ENCODE measurements at places on chromosomes 1 and 21. TPM values are rescaled to one million over a fixed set of nuclear protein-coding genes. Genes with fewer than 3 reads are reported as not detected.

DNA sequence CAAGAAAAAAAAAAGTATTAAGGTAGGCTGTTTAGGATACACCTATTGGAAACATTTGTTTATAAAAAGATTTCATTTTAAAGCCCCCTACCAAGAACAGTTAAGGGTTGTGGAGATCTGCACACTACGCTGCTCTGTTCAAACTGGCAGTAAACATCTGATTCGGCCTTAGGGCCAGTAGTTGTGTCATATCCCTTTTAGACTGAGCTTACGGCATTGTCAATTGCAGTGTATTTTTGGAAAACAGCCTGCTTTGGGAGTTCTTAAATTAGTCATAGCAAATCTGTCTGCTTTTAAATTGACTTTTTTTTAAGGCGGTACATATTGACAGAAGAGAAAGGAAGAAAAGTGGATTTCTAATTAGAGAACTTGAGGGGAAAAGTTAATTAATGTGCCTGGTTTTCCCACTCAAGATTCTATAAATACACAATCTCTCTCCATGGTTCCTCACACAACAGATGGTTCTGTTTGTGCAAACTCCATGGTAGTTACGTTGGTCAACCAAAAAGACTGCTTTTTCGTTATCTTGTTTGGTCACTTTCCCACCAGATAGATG, 1.7 kb upstream of the ELK4 start:
- no peaks in the 10 kb centered on the region for H3K27me3 ChIP-seq
- H3K36me3 ChIP-seq = no peaks in the 10 kb centered on the region
- H3K4me3 ChIP-seq = no peak overlapping the region
- H3K4me1 ChIP-seq = peaks cover 48% of the 10 kb centered on the region
- H3K27ac ChIP-seq = peak overlapping the region; percentile 41

- DNase-seq = no peak
- H3K27me3 ChIP-seq = no peaks in the 10 kb centered on the region
- no peak overlapping the region for H3K4me3 ChIP-seq
- no peak overlapping the region for H3K27ac ChIP-seq
- H3K36me3 ChIP-seq = no peaks in the 10 kb centered on the region
- no peaks in the 10 kb centered on the region for H3K4me1 ChIP-seq
Measured at GRCh38 chr1:101183388-101183699, 53.5 kb upstream of the S1PR1 start.

- peaks cover 43% of the 10 kb centered on the region for H3K4me1 ChIP-seq
- H3K27me3 ChIP-seq = no peaks in the 10 kb centered on the region
- DNase-seq = peak; percentile 99
- no peaks in the 10 kb centered on the region for H3K36me3 ChIP-seq
- H3K4me3 ChIP-seq = peak within 1 kb of the TSS; percentile 90
- peak within 1 kb of the TSS; percentile 85 for H3K27ac ChIP-seq
Measured at GRCh38 chr1:51878616-51879336, at the start of gene NRDC. TSS of gene NRDC (minus strand) at chr1:51878727. CDS start at chr1:51878615, 112 bp downstream.

Gene USP1
- total RNA-seq = 22.1 TPM

GRCh38 chr1:118254001-118254400, 69.0 kb upstream of the SPAG17 start:
- H3K36me3 ChIP-seq = no peaks in the 10 kb centered on the region
- no peak for DNase-seq
- no peak overlapping the region for H3K4me3 ChIP-seq
- H3K27me3 ChIP-seq = no peaks in the 10 kb centered on the region
- no peak overlapping the region for H3K27ac ChIP-seq

Gene MRPL9
- total RNA-seq = 34.1 TPM

DNA sequence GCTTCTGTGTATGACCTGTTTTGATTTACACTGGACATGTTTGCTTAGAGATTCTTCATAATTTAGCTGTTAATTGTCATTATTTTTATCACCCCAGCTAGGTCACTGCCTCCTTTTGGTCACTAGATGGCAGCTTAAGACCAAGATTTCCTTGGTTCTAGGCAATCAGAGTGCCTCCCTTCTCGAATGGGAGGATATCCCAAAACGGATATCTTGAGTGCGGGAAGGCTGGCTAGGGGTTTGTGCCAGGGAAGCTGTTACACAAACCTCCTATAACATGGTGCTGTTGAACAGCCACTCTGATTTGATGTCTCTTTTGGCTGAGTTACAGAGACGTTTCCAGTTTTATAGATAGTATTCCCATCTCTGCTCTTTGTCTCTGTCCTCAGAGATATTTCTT, 283.5 kb downstream of the S1PR1 start:
- H3K27me3 ChIP-seq = no peaks in the 10 kb centered on the region
- H3K36me3 ChIP-seq = no peaks in the 10 kb centered on the region
- H3K4me3 ChIP-seq = no peak overlapping the region
- no peak for DNase-seq

DNA sequence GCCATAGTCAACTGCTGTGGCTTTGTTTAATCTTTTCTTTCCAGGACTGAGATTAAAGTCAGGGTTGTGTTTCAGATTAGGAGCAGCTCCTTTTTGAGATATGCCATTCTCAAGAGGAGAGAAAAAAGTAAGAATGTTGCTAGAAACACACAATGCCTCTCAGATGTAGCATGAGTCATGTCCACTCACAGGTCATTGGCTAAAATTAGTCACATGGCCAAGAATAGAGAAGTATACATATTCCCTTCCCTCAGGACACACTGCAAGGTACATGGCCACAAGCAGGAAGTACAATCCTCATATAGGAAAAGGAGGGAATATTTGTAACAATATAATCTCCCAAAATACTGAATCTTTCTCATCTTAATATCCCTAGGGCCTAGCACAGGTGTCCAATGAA, 141.9 kb upstream of the PTBP2 start:
- H3K4me3 ChIP-seq = no peak overlapping the region
- DNase-seq = no peak
- H3K27me3 ChIP-seq = no peaks in the 10 kb centered on the region
- H3K36me3 ChIP-seq = no peaks in the 10 kb centered on the region

DNA sequence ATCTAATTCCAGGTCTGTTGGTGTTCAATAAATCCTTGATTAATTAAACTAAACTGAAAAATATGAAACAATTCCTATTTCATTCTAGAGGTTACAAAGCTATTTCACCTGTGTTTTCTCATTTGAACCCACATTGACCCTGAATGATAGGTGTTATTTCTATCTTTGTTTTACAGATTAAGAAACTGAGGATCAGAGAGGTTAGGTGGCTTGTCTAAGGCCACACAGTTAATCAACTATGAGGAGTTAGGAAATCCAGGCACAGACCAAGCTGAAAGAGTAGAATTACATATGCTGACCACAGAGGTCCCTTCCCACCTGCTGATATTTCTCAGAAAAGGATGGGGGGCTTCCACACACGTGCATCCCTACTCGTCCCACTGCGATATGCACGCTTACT, 487 bp downstream of the PIGR start:
- DNase-seq = no peak
- H3K4me1 ChIP-seq = no peaks in the 10 kb centered on the region

Gene RGS13
- total RNA-seq = 0.98 TPM

Gene SPATC1L
- total RNA-seq = 5.2 TPM

DNA sequence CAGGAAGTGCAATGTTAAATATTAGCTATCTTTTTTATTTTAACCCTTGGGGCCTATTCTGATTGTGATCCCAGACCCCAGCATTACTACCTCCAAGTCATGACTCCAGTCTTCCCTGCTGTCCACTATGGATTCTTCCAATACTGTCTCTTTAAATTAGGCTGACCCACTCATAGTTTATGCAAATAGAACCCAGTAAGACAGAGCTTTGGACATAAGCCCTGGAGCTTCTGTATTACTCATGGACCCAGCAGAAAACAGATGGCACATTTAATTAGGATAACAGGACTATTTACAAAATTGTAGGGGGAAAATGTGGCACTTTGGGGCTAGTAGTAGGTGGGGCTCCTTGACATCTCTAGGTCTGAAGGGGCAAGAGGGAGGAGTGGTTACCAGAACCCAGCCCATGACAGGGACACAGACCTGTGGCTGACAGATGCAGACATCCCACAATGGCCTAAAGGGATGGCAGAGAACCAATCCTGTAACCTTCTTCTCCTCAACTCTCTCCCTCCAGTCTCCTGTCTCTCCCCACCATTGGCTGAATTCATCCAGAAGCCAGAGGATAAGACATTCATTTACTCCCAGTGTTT, 233.5 kb downstream of the OMA1 start:
- no peaks in the 10 kb centered on the region for H3K36me3 ChIP-seq
- no peak for DNase-seq
- no peak overlapping the region for H3K4me3 ChIP-seq
- H3K27me3 ChIP-seq = no peaks in the 10 kb centered on the region
- no peaks in the 10 kb centered on the region for H3K4me1 ChIP-seq

DNA sequence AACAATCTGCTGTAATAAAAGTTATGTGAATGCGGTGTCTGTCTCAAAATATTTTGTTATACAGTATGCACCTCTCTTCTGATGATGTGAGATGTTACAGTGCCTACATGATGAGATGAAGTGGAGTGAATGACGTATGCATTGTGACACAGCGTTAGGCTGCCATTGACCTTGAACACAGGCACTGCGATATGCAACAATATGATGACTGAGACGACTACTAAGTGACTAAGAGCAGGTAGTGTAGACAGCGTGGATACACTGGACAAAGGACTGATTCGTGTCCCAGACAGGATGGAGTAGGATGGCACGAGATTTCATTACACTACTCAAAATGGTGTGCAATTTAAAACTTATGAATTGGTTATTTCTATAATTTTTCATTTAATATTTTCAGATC, 8.4 kb downstream of the SGIP1 start:
- DNase-seq = no peak
- H3K4me1 ChIP-seq = peaks cover 6% of the 10 kb centered on the region
- no peak overlapping the region for H3K4me3 ChIP-seq
- no peaks in the 10 kb centered on the region for H3K27me3 ChIP-seq
- no peaks in the 10 kb centered on the region for H3K36me3 ChIP-seq

GRCh38 chr21:24716281-24716918, 890.9 kb downstream of the MRPL39 start:
- no peak for DNase-seq
- H3K27ac ChIP-seq = no peak overlapping the region
- H3K27me3 ChIP-seq = no peaks in the 10 kb centered on the region

DNA sequence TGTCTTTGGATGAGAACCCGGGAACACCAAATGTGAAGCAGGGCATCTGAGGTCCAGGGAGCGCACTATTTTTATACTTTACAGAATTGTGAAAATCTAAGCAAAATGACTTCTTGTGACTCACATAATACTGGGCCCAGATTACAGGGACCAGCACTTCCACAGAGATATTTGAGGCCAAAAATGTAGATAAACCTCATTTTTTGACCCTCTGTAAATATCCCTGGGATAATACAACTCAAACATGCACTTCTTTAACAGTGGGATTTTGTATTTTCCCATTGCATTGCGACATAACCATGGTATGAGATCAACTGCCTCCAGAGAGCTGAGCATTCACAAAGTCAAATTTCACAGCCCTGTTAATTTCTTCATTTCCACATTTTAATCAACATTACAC, 289.4 kb upstream of the ADGRL4 start:
- no peak overlapping the region for H3K4me3 ChIP-seq
- H3K27me3 ChIP-seq = no peaks in the 10 kb centered on the region
- H3K27ac ChIP-seq = no peak overlapping the region
- no peak for DNase-seq
- H3K36me3 ChIP-seq = no peaks in the 10 kb centered on the region
- H3K4me1 ChIP-seq = no peaks in the 10 kb centered on the region

GRCh38 chr21:42389449-42389835, 6.4 kb downstream of the TMPRSS3 start:
- H3K27ac ChIP-seq = no peak overlapping the region
- no peak for DNase-seq
- no peaks in the 10 kb centered on the region for H3K4me1 ChIP-seq
- H3K36me3 ChIP-seq = no peaks in the 10 kb centered on the region
- H3K4me3 ChIP-seq = no peak overlapping the region

GRCh38 chr1:19765623-19766022, 34.1 kb downstream of the TMCO4 start:
- no peak for DNase-seq
- no peak overlapping the region for H3K27ac ChIP-seq
- H3K36me3 ChIP-seq = no peaks in the 10 kb centered on the region
- H3K4me1 ChIP-seq = no peaks in the 10 kb centered on the region
- H3K4me3 ChIP-seq = no peak overlapping the region
- H3K27me3 ChIP-seq = no peaks in the 10 kb centered on the region

Gene SPOCD1
- 4.2 TPM for total RNA-seq

Gene GNAT2
- total RNA-seq = not detected

Gene RNU1-2
- total RNA-seq = 19,908 TPM

GRCh38 chr1:111484391-111485026, 10.7 kb downstream of the C1orf162 start:
- H3K27ac ChIP-seq = no peak overlapping the region
- DNase-seq = no peak
- H3K36me3 ChIP-seq = no peaks in the 10 kb centered on the region
- no peaks in the 10 kb centered on the region for H3K4me1 ChIP-seq
- no peak overlapping the region for H3K4me3 ChIP-seq
- no peaks in the 10 kb centered on the region for H3K27me3 ChIP-seq

- no peaks in the 10 kb centered on the region for H3K27me3 ChIP-seq
- no peak for DNase-seq
- no peaks in the 10 kb centered on the region for H3K36me3 ChIP-seq
- H3K4me1 ChIP-seq = no peaks in the 10 kb centered on the region
Measured at GRCh38 chr1:195200772-195201171, 1407.5 kb downstream of the KCNT2 start.

DNA sequence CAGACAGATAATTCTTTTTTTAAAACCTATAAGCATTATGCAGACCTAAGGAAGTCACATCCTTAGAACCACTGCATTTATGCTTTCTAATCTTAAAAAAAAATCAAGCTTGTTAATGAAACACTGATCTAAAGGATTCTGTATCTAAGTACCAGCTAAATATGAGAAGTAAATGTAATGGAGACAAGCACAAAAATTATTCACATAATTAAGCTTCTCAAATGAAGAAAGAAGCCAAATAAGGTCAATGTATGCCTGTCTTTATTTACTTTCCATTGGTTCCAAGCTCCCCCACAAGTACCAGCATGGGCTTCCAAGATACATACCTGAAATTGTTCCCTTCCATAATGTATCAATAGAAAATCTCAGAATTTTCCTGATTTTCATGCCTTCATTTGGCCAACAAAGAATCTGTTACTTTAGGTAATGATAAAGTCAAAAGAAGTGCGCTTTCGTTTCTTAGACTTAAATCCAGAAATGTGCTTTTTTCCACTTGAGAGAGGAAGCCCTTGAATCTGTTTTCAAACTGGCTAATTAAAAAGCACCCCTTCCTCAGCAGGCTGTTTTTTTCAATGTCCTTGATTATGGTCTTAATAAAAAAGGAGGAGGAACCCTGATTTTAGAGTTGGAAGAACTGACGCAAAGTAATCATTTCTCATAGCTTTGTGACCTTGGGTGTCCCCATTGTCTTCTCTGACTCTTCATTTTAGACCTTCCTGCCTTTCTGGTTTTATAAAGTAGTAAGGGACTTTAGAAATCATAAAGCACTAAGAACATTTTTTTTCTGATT, 3.8 kb downstream of the RGS2 start:
- H3K27me3 ChIP-seq = no peaks in the 10 kb centered on the region
- H3K4me1 ChIP-seq = peaks cover 5% of the 10 kb centered on the region
- H3K36me3 ChIP-seq = no peaks in the 10 kb centered on the region
- H3K27ac ChIP-seq = no peak overlapping the region

All from vagina (tissue), 2 donors.